ENCODE measurements at places on chromosomes 3 and 15. TPM values are rescaled to one million over a fixed set of nuclear protein-coding genes. Genes with fewer than 3 reads are reported as not detected.
A peak's percentile ranks its signal among the peaks of the same experiment; 100 is the strongest.

The DOCK3 gene
- 0.21 TPM for total RNA-seq

The TMEM40 gene
- total RNA-seq, result not detected

The PARP15 gene
- not detected for total RNA-seq

The GTF2A2 gene
- total RNA-seq, result 183 TPM

The SLC51B gene
- not detected for total RNA-seq

The XCR1 gene
- total RNA-seq, result not detected

- no peak for DNase-seq
- no peak overlapping the region for H3K4me3 ChIP-seq
- H3K27ac ChIP-seq, result no peak overlapping the region
- H3K4me1 ChIP-seq, result no peaks in the 10 kb centered on the region
- H3K27me3 ChIP-seq, result peaks cover 19% of the 10 kb centered on the region
These were observed 609 bp upstream of the UROC1 start for GRCh38 chr3:126517986-126518778.

GRCh38 chr3:71485896-71486295, 97.6 kb downstream of the FOXP1 start:
- H3K36me3 ChIP-seq, result peaks cover 9% of the 10 kb centered on the region
- no peaks in the 10 kb centered on the region for H3K27me3 ChIP-seq
- H3K4me3 ChIP-seq, result no peak overlapping the region
- DNase-seq, result no peak
- no peaks in the 10 kb centered on the region for H3K4me1 ChIP-seq

DNA sequence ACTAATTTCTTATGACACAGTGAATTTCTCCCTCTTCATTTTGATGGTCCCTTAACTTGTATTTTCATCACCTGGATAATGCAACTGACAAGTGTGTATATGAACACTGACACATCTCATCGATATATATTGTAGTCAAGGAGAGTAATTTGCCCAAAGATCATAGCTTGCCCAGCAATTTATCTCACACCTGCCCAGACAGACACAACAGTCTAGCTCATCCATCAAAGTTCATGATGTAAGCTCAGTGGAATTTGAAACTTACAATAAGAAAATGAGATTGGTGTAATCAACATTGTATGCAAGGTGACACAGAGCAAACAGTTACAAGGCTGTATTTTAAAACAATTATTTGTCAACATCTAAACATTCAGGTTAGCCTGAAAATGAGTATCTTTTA, 805.8 kb downstream of the NAALADL2 start:
- DNase-seq, result no peak
- no peak overlapping the region for H3K27ac ChIP-seq
- no peak overlapping the region for H3K4me3 ChIP-seq
- peaks cover 24% of the 10 kb centered on the region for H3K4me1 ChIP-seq

DNA sequence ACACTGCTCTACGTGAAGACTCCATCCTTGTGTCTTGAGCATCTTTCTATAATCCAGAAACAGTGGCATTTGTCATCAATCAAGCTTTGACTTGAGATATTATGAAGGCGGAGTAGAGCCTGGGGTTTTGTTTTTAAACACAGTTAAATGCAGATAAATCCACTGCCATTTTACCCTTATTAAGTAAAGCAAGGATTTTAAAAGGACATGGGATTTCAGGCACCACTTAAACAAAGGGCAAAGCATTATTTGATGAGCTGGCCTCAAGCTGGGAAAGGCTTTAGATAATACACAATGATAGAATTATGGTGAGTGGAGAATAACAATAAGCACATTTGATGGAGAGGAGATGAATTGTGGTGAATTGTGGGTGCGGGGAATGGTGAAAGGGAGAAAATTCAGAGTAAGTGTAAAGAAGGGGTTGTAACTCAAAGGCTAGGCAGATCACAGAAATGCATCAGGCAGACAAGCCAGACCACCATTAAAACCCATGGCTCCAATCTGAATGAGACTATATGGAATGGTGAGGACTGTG, 54.9 kb upstream of the GLCE start:
- H3K4me1 ChIP-seq, result no peaks in the 10 kb centered on the region
- no peak for DNase-seq
- no peaks in the 10 kb centered on the region for H3K36me3 ChIP-seq
- H3K27me3 ChIP-seq, result peaks cover 25% of the 10 kb centered on the region
- no peak overlapping the region for H3K27ac ChIP-seq

DNA sequence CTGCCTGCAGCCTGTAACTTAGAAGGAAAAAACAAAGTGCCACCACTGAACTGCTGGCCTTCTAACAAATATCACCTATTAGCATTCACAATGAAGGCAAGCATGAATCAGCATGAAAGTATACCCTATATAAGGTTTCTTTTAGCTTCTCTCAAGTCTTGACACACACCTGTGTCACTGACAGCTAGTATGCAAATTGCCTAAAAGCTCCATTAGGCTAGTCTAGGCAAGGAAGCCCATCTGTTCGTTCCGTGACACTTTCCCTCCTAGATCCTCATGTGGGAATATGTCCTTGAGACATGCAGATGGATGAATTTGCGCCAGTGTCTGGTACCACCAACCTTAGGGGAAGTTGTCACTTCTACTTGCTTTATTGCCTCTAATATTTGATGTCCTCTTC, 129.3 kb downstream of the RBMS3 start:
- H3K36me3 ChIP-seq, result peaks cover 8% of the 10 kb centered on the region
- H3K4me3 ChIP-seq, result no peak overlapping the region
- DNase-seq, result no peak
- no peaks in the 10 kb centered on the region for H3K27me3 ChIP-seq
- H3K4me1 ChIP-seq, result peaks cover 24% of the 10 kb centered on the region

GRCh38 chr3:151421938-151422337, 37.4 kb upstream of the P2RY12 start:
- H3K27ac ChIP-seq, result no peak overlapping the region
- peaks cover 19% of the 10 kb centered on the region for H3K4me1 ChIP-seq
- H3K27me3 ChIP-seq, result no peaks in the 10 kb centered on the region
- DNase-seq, result no peak

GRCh38 chr3:150319900-150320299, 88.2 kb upstream of the TSC22D2 start:
- H3K4me1 ChIP-seq, result peaks cover 63% of the 10 kb centered on the region
- no peak overlapping the region for H3K4me3 ChIP-seq
- peak; percentile 96 for DNase-seq
- H3K27me3 ChIP-seq, result peaks cover 3% of the 10 kb centered on the region
- peak overlapping the region; percentile 41 for H3K27ac ChIP-seq
- H3K36me3 ChIP-seq, result no peaks in the 10 kb centered on the region

DNA sequence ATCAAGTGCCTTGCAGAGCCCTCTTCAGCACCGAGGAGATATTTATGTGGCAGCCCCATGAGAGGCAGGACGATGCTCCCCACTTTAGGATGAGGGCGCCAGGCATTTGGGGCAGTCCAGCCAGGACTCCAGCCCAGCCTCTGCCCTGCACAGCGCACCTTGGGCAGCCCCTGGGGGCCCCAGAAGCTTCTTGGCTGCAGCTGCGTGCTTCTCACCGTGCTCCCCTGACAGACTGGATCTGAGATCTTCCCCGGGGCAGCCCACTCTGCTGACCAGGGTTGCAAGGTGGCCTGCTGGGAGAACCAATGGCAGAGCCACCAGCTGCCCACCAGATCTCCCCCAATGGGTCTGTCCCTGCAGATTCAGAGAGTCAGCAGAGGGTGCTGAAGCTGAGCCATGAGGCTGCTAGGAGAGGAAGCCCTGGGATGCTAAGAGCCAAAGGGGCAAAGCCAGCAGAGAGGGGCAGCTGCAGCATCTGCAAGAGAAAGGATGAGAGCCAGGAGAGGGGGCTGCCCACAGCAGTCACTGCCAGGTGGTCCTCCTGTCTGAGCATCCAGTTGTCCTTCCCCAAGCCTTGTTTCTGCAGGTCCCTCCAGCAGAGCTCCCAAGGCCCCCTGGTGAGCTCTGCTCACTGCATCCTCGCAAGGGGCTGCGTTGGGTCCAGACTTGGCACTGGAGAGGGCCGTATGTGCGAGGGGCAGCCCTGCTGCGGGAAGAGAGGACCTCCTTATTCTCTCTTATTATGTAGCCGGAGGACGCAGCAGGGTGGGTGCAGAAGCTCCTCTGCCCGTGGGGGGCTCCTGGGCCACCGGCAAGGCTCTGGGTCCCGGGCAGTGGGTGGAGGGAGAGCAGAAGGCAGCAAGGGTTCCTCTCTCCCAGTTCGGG, 14.7 kb upstream of the KLF13 start:
- no peaks in the 10 kb centered on the region for H3K4me1 ChIP-seq
- H3K36me3 ChIP-seq, result peaks cover 7% of the 10 kb centered on the region
- DNase-seq, result no peak
- no peak overlapping the region for H3K27ac ChIP-seq
- H3K4me3 ChIP-seq, result no peak overlapping the region

DNA sequence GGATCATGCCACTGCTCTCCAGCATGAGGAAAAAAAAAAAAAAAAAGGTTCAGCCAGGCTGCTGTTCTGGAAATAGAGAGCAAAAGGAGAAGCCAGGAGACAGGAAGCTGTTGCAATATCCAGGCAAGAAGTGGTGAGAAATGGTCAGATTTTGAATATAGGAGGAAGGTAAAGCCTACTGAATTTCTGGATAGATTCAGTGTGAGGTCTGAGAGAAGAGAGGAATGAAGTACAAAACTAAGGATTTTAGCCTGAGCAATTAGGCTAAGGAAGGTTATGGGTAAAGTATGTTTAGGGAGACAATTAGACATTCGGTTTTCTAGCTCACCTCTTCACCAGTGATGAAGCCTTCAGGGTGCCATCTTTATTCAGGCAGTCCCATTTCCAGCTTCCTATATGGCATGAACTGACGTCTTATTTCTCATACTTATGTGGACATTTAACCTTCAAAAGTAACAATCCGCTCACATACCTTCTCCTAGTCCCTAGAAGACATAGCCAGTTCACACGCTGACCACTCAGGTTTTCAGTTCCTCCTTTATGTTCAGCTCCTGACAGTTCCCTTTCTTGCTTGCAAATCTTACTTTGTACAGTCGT, 57.2 kb downstream of the KIF9 start:
- H3K4me1 ChIP-seq, result peaks cover 7% of the 10 kb centered on the region
- peaks cover 3% of the 10 kb centered on the region for H3K27me3 ChIP-seq
- H3K4me3 ChIP-seq, result no peak overlapping the region
- DNase-seq, result no peak
- H3K36me3 ChIP-seq, result peaks cover 3% of the 10 kb centered on the region

- DNase-seq, result peak; percentile 94
- H3K27ac ChIP-seq, result peak overlapping the region; percentile 62
- no peak overlapping the region for H3K4me3 ChIP-seq
- peaks cover under 1% of the 10 kb centered on the region for H3K27me3 ChIP-seq
These were observed 32.2 kb upstream of the TM2D3 start for GRCh38 chr15:101684384-101684783.

GRCh38 chr3:44128057-44128775, 113.5 kb upstream of the TOPAZ1 start:
- no peak for DNase-seq
- H3K27ac ChIP-seq, result no peak overlapping the region
- peaks cover 11% of the 10 kb centered on the region for H3K27me3 ChIP-seq
- H3K4me3 ChIP-seq, result no peak overlapping the region
- peaks cover 20% of the 10 kb centered on the region for H3K4me1 ChIP-seq

DNA sequence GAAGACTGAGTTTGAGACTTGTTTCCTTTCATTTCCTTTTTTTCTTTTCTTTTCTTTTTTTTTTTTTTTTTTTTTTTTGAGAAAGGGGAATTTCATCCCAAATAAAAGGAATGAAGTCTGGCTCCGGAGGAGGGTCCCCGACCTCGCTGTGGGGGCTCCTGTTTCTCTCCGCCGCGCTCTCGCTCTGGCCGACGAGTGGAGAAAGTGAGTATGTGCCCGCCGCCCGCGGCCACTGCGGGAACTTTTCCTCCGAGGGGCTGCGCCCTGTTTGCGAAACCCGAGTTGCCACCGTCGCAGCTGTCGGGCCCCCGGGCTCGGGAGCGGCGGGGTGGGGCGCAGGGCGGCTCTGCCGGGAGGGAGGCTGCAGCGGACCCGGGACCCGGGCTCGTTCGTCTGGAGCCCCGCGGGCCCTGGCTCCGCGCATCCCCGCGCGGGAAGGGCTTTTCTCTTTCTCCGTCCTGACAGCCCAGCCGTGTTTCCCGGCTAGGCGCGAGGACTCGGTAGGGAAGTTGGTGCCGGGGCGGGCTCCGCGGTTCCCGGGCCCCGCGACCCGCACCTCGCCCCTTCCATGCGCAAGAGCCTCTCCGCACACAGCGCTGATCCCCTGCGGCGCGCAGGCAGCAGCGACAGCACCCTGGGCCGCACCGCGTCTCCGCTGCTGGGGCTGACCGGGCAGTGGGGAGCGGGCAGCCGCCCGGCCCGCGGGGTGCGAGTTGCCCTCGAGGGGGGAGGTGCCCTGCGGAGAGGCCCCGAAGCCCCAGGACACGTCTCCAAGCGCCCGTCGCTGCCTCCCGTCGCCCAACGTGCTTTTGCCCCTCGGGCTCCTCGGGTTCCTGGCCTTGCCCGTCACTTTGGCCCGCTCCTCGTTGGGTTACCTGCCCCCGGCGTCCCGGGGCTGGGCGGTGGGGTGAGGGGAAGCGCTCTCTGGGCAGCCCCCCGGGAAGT, 1.4 kb downstream of the IGF1R start:
- peak overlapping the region; percentile 93 for H3K27ac ChIP-seq
- H3K4me1 ChIP-seq, result peaks cover 42% of the 10 kb centered on the region
- no peak for DNase-seq
- H3K36me3 ChIP-seq, result peaks cover 9% of the 10 kb centered on the region
- H3K4me3 ChIP-seq, result peak overlapping the region; percentile 96

- H3K27me3 ChIP-seq, result peaks cover 30% of the 10 kb centered on the region
- H3K27ac ChIP-seq, result no peak overlapping the region
- no peaks in the 10 kb centered on the region for H3K36me3 ChIP-seq
These were observed 25.6 kb downstream of the ACAN start for GRCh38 chr15:88828791-88829190.

All from HFFc6 (cell line).